ENCODE measurements at places on chromosomes 12 and 14.

GRCh38 chr14:49218436-49219092 is 367.6 kb downstream of the RPS29 start:
- no peak for DNase-seq

DNA sequence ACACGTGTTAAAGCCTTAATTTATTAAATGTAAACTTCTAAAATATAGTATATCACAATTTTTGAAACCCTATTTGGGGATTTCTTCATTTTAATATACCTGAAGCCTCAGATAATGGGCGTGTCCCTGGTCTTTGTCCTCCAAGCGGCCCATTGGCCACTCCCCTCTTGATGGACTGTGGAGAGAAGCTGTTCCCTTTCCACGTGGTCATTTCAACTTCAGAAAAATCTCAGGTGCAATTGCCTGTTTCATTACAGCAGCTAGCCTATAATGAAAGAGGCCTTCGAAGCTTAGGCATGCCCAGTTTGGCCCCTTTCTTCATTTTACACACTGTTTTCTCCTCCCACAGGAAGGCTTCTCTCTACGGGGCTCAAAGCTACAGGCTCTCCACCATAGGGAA is 131.4 kb upstream of the ARHGAP5 start:
- DNase-seq, result no peak

DNA sequence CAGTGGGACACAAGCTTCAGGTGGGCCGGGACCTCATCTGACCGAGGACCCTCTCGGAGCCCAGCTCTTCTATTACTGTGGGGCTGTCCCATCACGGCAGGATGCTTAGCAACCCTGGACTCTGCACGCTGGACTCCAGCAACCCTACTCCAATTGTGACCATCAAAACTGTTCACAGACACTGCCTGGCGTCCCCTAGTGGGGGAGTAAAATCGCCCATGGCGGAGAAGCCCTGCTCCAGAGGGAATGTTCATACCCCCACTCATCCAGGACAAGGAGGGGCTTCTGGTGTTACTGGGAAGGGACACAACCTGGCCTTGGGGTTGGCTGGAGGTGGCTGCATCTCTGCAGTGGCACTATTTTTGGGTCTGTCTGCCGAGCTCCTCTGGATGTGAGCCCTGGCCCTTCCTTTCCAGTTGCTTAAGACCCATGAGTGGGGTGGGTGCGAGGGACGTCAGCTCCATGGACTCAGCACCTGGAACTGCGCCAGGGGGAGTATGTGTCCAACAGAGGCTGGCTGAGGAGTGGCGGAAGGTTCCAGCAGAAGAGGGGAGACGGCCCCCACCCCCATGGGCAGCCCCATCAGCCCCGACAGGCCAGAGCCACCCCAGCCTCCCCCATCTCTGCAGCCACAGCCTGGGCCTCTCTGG is 103.8 kb downstream of the RFLNA start:
- DNase-seq, result no peak

DNA sequence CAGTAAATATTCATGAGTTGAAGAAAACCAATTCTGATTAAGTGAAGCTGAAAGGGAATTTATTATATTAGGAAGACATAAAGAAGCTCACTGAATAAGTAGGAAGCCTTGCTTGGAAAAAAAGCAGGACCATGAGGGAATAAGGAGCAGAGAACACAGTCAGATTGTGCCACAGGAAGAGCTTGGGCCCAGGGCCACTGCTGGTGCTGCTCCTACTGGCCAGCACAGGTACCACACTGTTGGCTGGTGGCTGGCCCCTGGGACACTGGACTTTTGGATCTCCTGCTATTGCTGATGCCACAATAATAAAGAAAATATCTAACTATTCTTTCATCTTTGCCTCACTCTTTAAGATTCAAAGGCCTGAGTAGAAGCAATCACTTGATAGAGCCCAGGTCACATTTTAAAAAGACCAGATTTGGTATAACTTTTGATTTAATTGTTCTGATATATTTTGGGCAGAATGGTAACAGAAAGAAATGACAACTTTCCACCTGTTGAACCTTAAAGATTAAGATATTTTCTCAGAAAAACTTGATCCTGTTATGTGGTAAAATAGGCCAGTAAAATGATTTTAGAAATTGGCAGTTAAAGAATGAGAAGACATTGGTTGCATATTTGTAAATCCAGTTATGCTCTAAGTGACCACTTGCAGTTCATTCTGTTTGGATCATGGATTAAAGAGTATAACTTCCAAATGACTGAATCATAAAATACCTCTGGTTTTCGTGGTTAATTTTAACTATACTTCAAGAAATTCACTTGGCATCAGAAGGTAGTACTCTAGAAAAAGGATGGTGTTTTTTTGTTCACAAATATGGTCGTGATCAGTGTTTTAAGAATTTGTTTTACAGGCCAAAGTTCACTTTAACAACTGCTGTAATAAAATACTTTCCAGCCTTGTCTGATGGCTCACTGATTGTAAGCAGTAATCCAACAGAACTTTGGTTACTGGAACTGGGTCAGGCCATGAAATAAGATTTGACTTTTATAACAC is 68.3 kb downstream of the DERA start:
- DNase-seq, result no peak

DNA sequence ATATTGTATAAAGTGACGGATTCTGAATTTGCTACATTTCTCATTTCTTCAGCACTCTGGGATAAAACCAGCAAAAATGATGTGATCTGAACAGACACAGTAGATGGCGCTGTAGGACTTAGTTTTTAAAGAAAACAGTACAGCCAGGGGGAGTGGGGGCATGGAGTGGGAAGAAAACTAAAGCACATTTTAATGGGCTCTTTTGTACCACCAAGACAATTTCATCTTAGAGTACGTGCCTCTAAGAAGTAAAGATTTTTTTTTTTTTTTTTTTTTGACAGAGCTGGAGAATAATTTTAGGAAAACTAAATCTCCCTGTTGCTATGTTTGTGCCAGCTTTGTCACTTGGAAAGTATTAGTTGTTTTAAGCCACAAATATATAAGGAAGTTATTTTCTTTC is 124.4 kb downstream of the RAD51B start:
- DNase-seq, result peak; percentile 76

DNA sequence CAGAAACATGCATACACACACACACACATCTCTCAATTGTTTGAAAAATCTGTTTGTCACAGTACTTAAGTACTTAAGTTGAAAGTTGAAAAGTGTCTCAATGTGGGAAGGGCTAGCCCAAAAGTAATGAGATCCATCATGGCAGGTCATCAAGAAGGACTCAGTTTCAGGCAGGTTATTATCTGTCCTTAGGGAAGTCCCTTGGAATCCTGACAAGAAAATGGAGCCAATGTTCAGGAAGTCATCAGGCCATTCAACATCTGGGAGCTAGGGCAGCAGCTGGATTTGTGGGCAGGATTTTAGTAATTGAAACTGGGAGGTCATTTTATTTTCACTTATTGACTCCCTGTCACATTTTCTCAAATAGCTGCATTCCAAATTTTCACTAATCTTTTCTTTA is 56.0 kb downstream of the MSRB3 start:
- no peak for DNase-seq

DNA sequence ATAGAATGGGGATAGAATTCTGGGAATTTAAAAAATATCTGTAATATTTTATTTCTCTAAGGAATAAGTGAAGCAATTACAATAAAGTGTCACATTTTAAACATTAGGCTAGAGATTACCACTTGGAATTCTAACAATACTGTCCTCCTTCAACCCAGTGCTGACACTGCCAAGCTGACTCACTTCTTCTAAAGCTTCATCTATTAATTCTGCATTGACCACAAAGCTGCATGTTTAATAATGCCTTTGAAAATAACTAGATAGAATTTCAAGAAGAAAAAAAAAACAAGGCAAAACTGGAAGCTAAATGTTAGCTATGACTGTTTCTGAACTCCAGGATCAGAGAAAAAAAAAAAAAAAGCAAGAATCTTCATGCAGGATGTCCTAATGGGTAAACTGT is 970.7 kb upstream of the FBXO33 start:
- DNase-seq, result no peak

DNA sequence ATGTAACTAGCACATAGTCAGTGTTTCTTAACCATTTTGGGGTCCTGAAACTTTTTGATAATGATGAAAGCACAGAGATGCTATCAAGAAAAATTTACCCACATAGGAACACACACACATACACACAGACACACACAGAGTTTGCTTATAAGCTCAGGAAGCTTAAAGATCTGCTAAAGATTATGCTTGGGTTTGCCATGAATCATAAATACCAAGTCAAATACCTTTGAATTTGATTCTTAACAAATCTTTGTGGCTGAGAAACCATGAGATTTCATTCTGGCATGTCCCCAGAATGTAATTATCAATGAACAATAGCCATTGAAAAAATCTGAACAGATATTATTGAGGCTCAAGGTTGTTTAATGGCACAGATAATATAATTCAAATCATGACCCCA is 89.2 kb downstream of the NTS start:
- DNase-seq, result no peak

DNA sequence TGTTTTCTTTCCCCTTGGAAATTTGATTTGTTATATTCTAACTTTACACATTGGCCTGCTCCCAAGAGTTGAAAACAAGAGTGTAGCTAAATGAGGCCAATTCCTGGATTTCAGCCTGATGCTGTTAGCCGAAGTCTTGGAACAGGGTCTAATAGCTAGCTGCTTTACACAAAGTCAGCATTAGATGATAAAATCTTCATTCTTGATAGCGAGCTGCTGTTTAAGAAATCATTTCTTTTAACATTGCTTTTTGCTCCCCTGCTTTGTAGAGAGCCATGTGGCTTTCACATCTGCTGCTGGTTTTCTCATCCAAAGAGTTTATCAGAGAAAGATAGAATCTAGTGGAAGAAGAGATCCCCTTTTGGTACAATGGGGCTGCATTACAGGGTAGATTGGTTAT is 22.3 kb downstream of the FBXW8 start:
- no peak for DNase-seq

DNA sequence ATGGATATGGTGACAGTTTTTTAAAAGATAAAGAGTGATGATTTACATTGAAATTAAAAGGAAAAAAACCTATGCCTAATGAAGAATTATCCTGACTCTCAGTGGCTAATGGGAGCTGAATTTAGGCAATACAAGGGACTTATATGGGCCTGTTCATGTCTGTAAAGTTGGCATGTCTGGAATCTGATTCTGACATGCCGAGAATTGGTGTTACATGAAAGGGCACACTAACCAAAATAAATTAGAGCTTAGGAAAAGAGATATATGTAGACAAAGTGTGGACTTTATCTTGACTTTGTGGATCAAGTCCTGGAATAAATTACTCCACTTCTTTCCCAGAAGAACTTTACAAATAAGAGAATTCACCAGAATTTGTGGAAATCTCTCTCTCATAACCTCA is 1.1 kb downstream of the TDG start:
- DNase-seq, result no peak

DNA sequence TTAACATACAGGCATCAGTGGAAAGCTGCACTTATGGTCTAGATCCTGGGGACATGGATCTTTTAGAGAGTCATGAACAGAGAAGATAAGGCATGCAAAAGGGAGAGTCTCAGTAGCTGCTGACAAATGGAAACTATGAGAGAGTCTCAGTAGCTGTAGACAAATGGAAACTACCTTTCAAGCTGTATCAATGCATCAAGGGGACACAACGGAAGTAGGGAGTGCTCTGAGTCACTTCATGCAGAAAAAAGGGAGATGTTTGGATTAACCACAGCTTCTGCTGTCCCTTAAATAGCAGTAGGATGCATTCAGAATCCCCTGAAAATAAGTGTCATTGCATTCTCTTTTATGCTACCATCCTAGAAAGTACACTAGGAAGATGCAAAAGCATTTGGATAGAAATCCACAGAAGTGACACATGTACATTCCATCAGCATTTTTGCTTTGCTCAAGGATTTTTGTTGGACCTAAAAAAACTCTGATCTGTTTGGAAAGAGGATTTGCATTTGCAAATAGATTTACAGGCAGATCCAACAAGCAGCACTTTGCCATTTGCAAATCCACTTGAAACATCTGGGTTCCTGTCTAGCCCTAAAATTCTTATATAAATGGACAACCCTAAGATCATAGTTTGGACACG is 227.5 kb upstream of the LMO3 start:
- DNase-seq, result no peak

DNA sequence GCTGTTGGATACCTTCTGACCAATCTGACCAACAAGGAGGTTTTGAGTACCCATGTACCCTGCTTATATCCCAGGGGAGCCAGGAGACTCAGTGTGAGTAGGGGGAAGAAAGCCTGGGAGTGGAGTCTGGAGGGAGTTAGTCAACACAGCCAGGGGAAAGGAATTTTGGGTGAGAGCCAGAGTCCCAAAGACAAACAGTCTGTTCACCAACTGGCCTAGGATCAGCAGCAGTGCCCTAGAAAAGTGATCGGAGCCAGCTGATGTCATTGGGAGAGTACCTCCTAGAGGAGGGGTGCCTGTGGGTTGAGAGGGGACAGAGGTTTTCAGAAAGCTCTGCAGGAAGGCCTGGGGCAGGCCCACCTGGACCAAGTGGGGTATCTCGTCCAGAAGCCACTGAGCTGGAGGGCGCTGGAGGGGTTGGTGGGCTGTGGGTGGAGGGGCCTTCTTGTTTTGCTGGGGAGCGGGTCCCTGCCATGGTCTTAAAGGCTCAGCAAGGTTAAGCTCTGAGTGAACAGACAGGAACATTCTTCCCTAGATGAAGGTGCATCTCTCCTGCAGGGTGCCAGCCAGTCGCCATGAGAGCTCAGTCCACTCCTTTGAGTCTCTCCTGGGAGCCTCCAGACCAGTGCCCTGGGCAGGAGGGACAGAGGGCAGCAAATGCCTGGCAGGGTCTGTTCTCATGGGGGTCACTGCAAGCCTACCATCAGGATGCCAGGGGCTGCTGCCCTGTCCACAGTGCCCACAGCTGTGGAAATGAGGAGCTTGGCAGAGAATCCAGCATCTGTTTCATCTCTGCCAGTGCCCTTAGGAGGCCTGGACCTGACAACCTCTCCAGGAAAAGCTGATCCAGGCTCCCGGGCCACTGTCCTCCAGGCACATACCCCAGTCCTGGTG is 63.6 kb downstream of the CHGA start:
- DNase-seq, result no peak

DNA sequence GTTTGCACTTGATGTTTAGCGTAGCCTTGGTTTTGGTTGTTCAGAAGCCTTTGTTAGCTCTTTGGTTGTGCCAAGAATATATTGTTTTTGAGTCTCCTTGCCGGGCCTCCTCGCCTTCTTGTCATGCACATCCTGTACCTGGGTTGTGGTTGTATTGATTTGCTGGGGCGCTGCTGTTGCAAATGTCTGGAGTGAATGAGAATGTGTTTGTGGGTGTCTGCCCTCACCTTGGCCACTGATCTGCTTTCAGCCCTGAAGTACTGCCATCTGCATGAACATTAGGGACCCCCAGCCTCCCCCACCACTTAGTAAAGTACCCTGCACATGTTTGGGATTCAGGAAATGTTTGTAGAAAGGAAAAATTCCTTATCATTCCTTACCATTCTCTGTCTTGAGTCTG is 16.5 kb downstream of the PRKCH start:
- DNase-seq, result no peak

DNA sequence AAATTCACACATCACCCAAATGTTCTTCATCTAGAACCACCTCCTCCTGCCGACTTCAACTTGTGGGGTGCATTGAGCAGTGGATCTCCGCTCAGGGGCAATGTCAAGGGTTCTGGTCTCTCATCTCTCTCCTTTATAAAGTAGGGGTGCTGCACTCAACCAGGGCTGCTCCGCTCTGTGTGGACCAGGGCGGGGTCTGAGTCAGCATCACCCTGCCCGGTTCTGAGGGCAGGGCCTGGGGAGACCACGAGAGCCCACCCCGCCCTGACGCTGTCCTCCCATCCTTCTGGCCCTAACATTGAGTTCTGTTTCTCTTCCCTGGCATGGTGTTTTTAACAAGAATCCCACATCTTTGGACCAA is 311.6 kb upstream of the DIO3 start:
- no peak for DNase-seq

GRCh38 chr14:72742118-72742837 is 151.6 kb downstream of the DPF3 start:
- DNase-seq, result peak; percentile 55

- no peak for DNase-seq
Observed at GRCh38 chr12:46983959-46984841, 95.2 kb upstream of the PCED1B start.
